ENCODE measurements at places on chromosomes 12 and 14. TPM values are rescaled to one million over a fixed set of nuclear protein-coding genes. Genes with fewer than 3 reads are reported as not detected.

DNA sequence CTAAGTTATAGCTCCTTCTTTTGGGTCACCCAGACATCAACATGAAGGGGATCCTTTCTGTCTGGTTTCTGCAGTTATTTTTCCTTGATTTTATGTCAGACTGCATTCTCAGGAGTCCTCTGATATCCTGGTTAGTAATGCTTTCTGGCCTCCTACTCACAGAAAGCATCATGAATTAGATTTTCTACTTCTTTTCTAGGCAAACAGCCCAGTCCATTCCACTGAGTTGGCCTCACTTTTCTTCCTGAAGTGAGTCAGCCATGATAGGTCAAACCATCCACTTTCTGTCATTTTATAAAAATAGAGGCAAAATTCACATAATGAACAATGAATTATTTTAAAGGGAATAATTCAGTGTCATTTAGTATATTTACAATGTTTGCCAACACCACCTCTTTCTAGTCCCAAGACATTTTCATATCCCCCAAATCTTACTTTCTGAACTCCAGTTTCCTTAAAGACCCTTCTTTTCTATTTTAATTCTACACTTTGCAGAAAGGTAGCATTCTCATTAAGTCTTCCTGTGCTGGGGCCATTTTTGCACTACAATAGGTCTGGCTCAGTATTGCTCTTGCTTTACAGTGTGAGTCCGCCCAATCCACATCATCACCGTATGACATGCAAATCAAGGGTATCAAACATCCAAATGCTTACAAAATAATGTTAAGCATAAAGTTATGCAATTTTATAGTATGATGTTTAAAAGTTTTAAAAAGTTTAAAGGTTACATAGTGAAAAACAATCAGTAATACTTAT, 95.1 kb downstream of the UNC79 start:
- no peak for DNase-seq

- DNase-seq: no peak
These were observed 743.9 kb upstream of the FLRT2 start for GRCh38 chr14:84785996-84786395.

GRCh38 chr12:16939871-16940306, 333.9 kb upstream of the LMO3 start:
- peak; percentile 68 for DNase-seq

DNA sequence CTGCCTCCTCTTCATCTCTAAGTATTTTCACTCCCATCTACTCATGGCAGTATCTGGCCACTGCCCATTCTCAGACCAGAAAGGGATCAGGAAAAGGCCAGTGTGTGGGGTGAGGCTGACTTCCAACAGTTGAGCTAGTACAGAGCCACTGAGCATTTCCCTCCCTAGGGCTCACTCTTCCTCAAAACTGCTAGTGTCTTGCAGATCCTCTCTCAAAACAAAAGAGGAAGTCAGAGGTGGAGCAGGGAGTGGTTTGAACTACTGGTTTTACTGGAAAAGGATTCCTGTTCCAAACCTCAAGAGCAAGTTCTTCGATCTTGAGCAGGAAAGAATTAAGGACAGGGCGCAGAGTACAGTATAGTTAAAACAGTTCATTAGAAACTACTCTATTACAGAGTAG, 11.7 kb upstream of the RNASE10 start:
- no peak for DNase-seq

DNA sequence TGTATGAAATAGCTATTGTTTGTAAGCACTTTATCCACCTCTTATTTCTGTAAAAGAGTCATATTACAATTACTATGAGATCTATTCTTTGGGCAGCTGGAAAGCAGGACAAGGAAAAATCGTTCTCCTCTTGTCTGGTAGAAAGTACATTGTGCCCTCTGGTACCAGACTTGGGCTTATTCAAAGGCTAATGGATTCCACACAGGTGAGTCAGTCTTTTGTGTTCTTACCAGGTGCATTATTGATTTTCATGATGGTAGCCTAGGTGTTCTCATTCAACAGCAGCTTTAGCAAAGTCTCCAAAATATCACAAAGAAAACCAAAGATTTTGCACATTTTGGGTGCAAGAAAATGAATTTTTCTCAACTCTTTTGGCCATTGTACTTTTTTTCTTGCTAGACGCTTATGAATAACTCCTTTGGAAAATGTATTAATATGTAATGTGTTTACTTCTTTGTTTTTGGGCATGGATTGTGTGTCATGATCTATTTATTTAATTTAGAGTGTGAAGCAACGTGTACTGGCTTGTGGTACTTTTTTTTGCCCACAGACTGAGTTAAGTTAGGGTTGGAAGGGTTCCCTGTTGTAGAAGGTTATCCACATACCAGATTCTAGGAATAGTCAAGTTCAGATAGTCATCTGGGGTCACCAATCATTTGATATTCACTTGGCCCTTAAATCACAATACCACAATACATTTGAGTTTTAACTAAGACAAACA, 26.2 kb downstream of the MNAT1 start:
- DNase-seq: no peak

DNA sequence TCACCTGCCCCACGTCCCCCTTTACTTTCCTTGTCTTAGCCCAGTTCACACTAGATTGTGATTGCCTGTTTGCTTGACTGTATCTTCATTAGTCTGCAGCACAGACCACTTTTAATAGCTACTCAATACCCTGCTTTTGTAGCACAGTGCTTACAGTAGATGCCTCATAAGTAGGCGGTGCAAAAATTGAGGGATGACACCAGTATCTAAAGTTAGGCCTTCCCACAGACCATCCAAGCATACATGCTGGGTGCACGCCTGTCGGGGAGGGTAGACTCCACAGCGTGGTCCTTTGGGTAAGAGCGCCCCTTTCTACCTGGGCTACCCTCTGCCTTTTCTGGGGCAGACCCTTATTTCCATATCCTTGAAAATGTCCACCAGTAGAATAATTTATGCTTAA, 140.8 kb downstream of the GCH1 start:
- DNase-seq: no peak

- DNase-seq: no peak
These were observed 59.1 kb downstream of the FAM222A start for GRCh38 chr12:109772622-109773321.

- DNase-seq: peak; percentile 79
These were observed 2.3 kb upstream of the DIO2 start for GRCh38 chr14:80213602-80214001.

GRCh38 chr12:104662908-104663307, 206.2 kb downstream of the CHST11 start:
- peak; percentile 12 for DNase-seq

DNA sequence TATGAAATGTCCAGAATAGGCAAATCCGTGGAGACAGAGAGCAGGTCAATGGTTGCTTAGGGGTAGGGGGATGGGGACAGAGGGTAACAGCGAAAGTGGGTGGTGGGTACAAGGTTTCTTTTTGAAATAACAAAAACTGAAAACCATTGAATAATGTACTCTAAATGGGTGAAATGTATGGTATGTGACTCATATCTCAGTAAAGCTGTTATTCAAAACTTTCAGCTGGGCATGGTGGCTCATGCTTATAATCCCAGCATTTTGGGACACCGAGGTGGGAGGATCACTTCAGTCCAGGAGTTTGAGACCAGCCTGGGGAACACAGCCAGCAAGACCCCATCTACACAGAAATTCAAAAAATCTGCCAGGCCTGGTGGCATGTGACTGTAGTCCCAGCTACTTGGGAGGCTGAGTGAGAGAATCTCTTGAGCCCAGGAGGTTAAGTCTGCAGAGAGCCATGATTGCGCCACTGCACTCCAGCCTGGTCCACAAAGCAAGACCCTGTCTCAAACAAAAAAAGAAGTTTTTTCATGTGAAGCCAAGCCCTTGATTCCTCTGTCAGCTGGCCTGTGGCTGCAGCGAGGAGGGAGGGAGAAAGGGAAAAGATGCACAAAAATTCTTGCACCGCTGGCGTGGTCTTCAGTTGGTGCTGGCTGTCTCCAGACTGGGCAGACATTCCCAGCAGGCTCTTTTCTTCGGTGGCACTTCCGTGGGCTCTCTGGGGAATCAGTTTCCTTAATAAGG, 248.2 kb downstream of the SLC41A2 start:
- no peak for DNase-seq

DNA sequence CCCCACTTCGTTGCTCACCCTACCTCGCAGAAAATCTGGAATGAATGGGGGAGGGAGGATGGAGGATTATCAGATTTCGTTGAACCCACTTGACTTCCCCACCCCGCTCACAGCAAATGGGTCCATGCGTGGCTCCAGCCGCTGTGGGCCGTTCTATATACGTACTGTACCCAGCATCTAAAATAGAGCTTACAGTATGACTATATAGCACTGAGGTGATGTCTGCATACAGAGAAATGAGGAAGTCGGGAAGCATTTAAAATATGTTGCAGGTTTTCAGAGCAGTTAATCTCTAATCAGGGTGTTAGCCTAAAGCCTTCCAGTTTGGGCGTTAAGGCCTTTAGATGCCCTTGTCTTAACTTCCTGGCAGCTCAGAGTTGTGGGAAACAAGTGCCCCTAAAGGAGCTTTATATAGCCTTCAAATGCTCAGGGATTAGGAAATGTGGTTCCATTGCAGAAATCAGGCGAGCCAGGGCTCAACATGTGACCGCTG, 1.4 kb downstream of the BICDL1 start:
- DNase-seq: no peak

DNA sequence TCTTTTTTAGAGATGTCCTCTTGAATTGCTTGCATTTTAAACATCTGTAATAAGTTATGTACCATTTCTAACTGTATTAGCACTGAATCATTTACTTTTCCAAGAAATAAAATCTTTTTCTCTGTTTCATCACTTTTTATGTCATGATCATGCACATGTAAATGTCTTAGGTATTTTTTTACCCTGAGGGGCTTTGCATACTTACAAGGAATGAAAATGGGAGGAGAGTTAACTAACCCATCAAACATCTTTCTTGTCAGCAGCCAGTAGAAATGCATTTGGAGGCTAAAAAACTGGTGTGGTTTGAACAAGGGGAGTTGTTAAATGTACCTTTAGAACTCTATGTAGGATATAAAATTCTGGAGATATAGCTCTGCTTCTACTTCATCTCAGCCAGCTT, 1080.3 kb downstream of the GALC start:
- DNase-seq: no peak

GRCh38 chr14:54207075-54207474, 189.7 kb upstream of the CDKN3 start:
- DNase-seq: peak; percentile 58

GRCh38 chr12:104309446-104309993, 6.0 kb downstream of the EID3 start:
- no peak for DNase-seq

GRCh38 chr12:49552014-49552413, 13.2 kb downstream of the KCNH3 start:
- DNase-seq: peak; percentile 14

DNA sequence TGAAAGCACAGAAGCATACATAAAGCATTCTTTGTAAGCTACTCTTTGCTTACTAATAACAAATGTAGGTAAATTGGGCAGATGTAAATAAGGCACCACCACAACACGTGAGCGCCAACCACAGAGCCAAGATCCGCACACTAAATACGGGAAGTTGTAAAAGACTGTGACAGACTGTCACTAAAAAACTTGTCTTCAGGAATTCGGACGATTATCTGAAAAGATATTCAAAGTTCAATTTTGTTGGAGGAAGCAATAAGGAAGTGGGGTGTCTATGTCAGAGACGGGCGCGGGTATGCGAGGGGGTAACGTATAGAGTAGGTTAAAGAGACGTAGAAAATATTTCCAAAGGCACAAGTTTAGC, 1.5 kb upstream of the HSP90B1 start:
- DNase-seq: no peak

DNA sequence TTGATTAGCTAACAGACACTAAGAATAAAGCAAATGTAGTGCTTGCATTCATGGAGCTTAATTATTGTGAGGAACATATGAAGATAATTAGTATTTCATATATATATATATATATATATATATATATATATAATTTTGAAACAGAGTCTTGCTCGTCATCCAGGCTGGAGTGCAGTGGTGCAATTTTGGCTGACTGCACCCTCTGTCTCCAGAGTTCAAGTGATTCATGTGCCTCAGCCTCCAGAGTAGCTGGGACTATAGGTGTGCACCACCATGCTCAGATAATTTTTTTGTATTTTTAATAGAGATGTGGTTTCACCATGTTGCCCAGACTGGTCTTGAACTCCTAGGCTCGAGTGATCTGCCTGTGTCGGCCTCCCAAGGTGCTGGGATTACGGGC, 1091.6 kb upstream of the TMEM132C start:
- no peak for DNase-seq

DNA sequence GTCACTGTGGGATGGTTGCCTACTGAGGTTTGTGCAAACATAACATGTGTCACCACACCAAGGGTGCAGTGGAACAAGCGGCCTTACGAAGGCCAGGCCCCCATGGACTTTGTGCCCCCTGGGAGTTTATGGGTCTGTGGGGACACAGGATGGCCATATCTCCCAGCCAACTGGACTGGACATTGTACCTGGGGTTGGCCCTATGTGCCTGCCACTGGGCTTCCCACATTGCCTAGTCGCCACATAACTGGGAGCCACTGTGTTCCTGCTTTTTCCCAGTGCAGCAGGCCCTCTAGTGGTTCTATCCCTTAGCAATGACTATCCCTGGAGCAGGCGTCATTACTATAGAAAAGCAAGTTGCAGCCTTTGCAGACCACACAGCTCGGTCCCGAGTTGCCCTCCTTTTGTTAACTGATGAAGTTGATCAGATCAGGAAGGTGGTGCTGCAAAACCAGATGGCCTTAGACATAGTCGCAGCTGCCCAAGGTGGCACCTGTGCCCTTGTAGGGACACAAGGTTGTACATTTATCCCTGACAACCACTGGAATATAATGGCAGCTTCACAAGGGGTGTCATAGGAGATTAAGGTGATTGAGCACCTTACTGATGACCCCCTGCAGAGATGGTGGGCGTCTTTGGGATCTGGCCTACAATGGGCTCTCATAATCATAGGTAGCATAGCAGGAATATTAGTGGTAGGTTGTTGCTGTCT, 15.2 kb upstream of the RNASE12 start:
- peak; percentile 32 for DNase-seq

GRCh38 chr12:2624543-2625288, 170.1 kb upstream of the FKBP4 start:
- DNase-seq: peak; percentile 11

GRCh38 chr14:74913393-74913910, 9.6 kb downstream of the RPS6KL1 start:
- no peak for DNase-seq

- DNase-seq: peak; percentile 65
These were observed 124.8 kb downstream of the SAMD4A start for GRCh38 chr14:54691525-54692283.

GRCh38 chr14:77554816-77555599, 56.4 kb upstream of the ISM2 start:
- DNase-seq: no peak

GRCh38 chr12:52137746-52138145, 54.1 kb downstream of the KRT80 start:
- no peak for DNase-seq

The USP5 gene
- total RNA-seq: 119 TPM

The SPIC gene
- total RNA-seq: not detected

The CABP1 gene
- total RNA-seq: 0.45 TPM

The PKP2 gene
- 2.8 TPM for total RNA-seq

The COX8C gene
- not detected for total RNA-seq

The RTN1 gene
- 0.63 TPM for total RNA-seq

The LYZ gene
- not detected for total RNA-seq
